ENCODE measurements at places on chromosomes 5 and 9.

GRCh38 chr9:95954940-95955339 is 79.4 kb downstream of the ERCC6L2 start:
- DNase-seq = no peak

- no peak for DNase-seq
Observed at GRCh38 chr5:8473827-8474568, 605.0 kb downstream of the MTRR start.

DNA sequence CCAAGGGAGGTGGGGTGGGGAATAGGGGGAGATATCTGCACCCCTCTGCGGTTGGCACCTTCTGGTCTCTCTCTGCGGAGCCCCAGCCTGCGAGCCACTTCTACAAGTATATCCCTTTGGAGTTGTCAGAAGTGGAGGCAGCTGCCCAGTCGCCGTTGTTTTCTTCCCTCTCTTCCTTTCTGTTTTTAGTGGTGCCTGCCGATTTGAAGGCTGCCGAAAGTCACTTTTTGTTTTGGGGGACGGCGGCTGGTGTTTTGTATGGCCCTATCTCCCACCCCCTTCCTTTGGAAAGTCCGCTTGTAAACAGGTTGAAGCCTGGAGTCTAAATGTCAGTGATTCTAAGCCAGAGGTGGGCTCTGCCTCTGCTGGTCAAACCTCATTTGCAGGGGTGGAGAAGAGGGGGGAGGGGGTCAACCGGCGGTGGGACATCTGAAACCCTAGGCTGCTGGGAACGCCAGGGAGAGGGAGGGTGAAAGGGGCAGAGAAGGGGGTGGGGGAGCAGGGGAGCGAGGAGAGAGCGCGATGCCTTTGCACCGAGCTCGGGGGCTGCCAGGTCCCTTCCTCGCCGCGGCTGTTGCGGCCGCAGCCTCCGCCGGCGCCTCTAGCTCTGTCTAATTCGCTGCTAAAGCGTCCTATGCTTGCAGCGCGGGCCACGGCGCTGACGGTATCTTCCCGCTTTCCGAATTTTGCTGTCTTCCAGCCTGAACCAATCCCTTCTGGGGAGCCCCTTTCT is at the start of gene FGF10:
TSS of gene FGF10 (minus strand) at position 331 of the 733 bp plus-strand sequence. CDS start 738 bp downstream, outside the sequence.
- DNase-seq = no peak

GRCh38 chr5:112385566-112385965 is 33.5 kb downstream of the EPB41L4A start:
- DNase-seq = no peak

- DNase-seq = no peak
Observed at GRCh38 chr9:68805890-68806517, 101.0 kb downstream of the PIP5K1B start.

DNA sequence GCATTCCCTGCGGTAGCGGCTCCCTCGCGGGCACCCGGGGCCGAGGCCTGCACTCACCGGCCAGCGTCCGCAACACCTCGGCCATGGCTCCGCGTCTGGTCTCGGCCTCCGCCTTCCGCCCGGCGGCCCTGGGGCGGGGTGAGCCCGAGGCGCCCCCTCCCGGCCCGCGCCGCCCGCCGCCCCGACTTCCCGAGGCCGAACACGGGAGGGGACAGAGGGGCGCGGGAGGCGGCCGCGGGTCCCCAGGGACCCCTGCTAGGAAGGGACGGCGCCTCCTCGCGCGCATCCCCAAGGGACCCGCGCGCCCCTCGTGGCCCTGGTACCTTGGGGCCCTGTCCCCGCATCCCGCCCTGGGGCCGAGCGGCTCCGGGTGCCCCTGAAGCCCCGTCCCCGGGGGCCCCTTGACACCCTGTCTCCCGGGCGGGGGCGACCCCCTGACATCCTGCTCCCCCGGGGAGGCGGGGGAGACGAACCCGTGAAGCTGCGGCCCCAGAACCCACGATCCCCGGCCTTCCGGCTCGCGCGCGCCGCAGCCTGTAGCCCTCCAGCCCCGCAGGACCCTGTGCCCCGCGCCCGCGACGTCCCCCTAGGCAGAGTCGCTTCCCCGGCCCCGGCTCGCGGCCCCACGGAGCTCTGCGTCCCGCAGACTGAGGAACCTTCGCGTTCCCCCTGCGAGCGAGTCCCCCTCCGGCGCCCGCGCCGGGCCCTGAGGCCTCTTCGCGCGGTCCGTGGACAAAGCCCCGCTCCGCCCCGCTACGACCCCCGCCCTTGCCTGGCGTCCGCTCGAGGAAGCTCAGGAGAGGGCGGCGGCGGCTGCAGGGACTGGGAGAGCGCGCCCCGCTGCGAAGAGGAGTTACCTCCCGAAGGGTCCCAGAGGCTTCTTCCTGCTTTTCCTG is at the start of gene ABO:
TSS of gene ABO (minus strand) at position 97 of the 896 bp plus-strand sequence.
- DNase-seq = no peak

- DNase-seq = peak; percentile 92
Observed at GRCh38 chr9:134174073-134174449, 9.7 kb upstream of the RNU6ATAC start.

DNA sequence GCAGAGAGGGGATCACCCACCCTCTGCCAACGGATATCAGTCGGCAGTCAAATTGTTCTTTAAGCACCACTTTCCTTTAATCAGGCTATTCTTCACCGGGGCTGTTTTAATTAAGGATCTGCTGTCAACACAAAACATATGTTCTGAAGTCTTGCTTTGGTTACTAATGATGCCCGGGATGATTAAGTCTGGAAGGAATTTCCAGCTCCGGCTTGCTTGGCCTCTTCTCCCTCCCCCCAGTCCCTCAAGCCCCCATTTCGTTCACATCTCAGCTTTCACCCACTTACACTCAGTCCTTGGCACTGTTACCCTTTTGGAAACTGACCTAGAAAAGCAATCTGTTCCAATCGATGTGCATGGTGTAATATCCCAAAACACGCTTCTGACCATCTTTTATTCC is 74.7 kb downstream of the MSX2 start:
- DNase-seq = no peak

- DNase-seq = no peak
Observed at GRCh38 chr5:90367879-90368278, 41.7 kb downstream of the CETN3 start.

DNA sequence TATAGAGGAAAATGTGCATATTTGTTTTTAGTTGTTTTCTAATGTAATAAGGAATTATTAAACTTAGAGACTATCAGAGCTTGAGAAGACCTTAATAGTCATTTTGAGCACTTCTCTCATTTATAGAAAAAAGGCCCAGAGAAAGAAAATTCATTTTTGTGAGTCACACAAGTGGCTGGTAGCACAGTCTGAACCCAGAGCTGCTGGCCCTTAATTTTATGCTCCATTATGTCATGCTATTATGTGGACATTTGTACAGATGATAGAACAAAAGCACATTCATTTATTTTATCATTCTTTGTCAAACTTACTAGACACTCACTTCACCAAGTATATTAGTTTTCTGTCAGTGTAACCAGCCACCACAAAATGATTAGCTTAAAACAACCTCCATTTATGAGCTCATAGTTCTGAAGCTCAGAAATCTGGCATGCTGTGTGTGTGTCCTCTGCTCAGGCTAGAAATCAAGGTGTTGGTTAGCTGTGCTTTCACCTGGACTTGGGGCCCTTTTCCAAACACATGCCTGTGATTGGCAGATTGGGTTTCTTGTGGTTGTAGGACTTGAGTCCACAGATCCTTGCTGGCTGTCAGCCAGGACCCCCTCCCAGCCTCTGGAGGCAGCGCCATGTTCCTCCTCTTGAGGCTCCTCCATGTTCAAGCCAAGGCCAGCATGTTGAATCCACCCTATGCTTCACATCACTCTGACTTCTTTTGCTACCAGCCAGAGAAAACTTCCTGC is 188.9 kb downstream of the ARHGAP26 start:
- no peak for DNase-seq

GRCh38 chr9:116476935-116477381 is 210.1 kb upstream of the TRIM32 start:
- no peak for DNase-seq

All from KBM-7 (cell line).